ENCODE measurements at places on chromosomes 7 and 10.

- DNase-seq, result no peak
These were observed 26.3 kb downstream of the FAM107B start for GRCh38 chr10:14748441-14748840.

DNA sequence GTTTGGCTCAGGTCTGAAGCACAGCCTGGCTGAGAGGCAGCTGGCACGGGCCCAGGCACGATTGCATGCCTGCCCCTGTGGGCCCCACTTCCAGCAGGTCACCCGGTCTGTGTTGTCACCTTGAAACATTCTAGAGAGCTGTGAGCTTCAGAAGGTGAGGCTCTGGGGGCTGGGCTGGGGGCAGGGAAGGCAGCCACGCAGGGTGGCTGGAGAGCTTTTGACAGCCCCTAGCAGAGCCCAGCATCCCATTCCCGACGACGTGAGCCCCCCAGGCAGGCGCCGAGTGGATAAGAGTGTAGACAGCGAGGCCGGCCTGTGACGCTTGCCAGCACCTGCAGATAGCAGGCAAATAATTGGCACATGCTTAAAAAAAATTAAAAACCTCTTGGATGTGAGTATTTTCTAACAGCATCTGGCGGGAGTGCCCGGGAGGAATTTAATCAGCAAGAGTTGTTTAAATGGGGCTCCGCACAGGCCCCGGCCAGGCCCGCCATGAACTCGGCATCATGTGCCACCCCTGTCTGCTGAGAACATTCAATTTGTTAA lies 212.0 kb upstream of the TBX20 start:
- DNase-seq, result no peak

DNA sequence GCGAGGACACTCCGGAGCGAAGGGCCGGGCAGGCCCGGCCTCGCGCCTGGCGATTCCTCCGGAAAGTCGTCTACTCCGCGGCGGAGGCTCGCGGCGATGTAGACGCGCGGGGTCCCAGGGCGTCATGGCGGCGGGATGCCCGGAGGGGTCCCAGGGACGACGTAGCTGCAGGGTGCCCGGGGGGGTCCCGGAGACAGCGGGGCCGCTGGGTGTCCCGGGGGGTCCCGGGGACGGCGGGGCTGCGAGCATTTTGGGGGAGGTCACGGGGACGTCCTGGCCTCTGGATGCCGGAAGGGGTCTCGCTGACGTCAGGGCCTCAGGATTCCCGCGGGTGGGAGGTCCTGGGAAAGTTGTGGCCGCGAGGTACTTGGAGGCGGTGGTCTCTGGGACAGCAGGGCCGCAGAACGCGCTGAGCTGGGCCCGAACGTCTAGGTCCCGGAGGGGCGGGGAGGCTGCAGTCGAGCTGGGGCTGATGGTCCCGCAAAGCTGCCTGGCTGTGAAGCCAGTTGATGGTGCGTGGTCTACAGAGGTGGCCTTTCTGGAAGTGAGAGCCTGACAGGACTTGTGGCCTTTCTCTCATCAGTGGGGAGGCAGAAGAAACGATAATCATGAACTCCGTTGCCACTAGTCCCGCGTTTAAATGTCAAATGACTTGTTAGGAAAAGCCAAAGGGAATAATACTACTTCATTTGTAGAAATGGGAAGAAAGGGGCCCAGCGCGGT lies 637 bp downstream of the HSPA14 start:
- DNase-seq, result peak; percentile 13

DNA sequence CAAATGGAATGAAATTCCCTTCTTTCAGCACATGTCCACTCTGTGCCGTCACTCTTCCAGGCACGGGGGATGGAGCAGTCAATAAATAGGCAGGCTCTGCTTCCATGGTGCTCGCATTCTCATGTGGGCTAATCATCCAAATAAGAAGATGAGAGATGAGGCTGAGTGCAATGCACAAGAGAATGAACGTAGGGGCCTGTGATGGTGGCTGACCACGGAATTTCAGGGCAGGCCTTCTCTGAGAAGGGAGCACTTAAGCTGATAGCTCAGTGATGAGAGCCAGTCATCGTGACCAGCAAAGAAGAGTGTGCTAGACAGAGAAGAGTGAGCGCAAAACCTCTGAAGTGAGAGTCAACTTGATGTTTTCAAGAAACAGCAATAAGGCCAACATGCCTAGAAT lies 47.9 kb downstream of the TAF3 start:
- DNase-seq, result no peak

DNA sequence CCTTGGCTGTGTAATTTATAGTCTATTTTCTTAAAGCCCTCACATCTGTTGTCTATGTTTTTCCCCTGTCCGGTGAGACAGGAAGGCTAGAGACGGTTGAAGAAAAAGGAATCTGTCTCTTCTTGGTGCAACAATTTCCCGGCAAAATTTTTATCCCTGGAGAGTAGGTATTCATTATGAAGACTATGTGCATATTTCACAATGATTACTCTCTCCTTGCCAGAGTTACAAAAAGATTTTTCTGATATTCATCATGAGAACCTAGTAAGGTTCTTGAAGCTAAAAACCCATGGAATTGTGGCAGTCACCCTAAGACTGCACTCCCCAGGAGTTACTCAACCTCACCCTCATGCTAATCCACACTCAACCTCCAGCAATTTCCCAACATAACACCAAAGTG lies 55.0 kb upstream of the GHITM start:
- no peak for DNase-seq

DNA sequence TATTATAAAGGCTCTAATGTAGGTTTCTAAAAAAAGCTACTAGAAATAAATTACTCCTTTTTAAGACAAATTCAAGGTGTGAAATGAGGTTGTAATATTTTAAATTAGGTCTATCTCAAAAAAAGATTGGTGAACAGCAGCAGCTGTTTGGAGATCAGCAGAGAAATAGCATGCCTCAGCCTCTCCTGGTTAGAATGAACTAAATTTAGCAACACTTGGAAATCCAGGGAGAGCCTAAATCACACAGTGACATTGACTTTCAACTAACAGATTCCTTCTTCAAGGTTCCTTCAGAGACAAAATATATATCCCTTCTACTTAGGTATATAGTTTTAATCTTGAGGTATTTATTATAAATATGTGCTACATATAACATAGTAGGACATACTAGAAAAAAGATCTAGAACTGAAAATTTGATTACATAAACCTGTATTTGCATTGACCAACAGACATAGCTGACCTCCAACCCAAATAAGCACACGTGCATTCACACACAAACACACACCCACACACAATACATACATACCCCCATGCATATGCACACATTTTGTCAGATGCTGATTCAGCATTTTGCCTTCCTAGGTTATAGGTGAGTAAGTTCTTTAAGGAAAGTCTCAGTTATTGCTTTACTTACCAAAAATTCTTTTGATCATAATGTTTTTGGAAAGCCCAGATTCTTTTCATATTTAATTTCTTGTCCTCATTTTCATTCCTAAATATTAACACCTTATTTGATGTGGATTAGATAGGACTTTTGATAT lies 47.3 kb downstream of the DGKB start:
- DNase-seq, result no peak

GRCh38 chr7:30244340-30244739 lies 40.1 kb upstream of the ZNRF2 start:
- DNase-seq, result no peak

- DNase-seq, result no peak
These were observed 183.7 kb downstream of the RPS24 start for GRCh38 chr10:78217336-78217735.

- DNase-seq, result no peak
These were observed 787 bp downstream of the MAGI2 start for GRCh38 chr7:79452495-79453265.

- no peak for DNase-seq
These were observed 13.6 kb downstream of the CFTR start for GRCh38 chr7:117493460-117493859.

DNA sequence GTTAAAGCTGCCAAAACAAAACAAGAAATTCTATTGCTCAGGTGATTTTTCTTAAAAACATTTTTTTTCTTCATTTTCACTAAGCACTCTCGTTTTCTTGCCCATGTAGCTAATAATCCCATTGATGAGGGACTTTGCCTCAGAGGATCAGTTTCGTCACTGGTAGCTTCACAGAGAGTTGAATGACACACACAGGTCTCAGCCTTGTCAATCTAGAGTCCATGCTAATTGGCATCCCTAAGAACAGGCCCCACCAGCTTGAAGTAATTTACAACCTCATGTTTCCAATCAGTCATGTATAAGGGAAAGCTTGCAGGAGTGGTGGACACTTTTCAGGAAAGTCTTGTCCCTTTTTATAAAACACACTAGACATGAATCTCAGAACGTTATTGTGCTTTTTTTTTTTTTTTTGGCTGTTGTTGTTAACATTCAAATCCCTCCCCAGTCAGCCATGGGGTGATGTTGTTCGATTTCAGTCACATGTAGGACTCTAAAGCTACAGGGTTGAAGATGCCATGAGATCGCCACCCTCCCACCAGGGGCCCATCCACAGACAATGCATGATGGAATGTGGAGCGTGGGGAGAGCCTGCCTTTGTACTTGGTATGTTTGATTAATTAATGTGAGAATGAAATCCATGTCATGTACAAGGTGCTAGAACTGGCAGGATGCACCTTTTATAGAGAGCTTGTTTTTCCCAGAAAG lies 232.4 kb upstream of the FZD8 start:
- DNase-seq, result no peak

- no peak for DNase-seq
These were observed 149.4 kb upstream of the ASAH2 start for GRCh38 chr10:50400694-50401093.

- no peak for DNase-seq
These were observed 63.8 kb downstream of the ALOX5 start for GRCh38 chr10:45437587-45438465.

- no peak for DNase-seq
These were observed 13.1 kb upstream of the CAMK2G start for GRCh38 chr10:73887294-73888039.

GRCh38 chr7:151579644-151580043 lies 59.9 kb upstream of the RHEB start:
- DNase-seq, result no peak
